Thymus (tissue), 14 donors: ENCODE measurements at places on chromosomes 7 and 10.

DNA sequence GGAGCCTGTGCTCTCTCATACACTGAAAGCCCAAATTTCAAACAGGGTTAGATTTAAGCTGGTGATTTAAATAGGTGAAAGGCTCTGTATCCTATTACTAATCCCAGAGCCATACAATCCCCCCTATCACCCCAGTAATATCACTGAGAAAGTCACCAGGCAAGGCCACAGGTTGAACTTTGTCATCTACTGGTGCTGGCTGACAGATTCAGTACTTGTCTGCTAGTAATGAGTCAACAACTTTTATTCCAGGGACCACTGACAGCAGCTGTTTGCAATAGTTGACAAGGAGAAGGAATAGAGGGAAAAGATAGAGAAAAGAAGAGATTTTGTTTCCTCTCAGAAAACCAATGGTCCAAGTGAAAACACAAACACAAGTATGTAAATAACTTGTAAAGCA is 10.4 kb downstream of the ASB15 start:
- DNase-seq: no peak

DNA sequence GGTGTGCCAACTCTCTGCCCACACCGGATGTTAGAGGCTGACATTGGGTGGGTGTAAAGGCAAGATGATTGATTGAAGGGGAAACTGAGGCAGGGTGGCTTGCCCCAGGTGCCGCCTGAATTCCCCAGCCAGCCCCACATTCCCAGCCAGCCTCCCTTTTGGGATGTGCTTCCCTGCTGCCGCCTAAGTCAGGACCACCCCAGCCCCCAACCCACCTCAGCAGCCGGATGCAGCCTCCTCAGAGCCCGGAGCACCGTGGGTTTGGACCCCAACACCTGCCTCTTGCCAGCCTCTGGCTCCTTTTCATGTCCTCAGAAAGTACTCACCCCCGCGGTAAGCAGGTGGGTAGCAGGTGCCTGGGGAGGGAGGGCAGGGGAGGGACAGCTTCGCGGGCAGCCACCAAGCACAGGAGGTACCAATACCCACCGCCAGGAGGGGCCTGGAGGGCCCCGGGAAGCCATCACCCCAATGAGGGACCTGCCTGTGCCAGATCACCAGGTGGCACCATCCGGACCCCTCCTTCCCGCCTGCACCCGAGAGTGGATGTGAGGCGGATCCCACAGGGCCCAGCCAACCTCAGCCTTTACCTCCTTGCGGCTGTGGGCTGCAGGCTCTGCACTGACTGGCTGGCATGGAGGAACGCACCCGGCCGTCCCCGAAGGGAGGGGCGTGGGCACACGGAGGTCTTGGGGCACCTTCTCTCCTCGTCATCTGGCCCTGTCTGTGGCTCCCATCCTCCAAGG is 60.5 kb downstream of the PWWP2B start:
- no peak for DNase-seq

GRCh38 chr10:110056822-110057221 is 49.0 kb downstream of the ADD3 start:
- DNase-seq: no peak

DNA sequence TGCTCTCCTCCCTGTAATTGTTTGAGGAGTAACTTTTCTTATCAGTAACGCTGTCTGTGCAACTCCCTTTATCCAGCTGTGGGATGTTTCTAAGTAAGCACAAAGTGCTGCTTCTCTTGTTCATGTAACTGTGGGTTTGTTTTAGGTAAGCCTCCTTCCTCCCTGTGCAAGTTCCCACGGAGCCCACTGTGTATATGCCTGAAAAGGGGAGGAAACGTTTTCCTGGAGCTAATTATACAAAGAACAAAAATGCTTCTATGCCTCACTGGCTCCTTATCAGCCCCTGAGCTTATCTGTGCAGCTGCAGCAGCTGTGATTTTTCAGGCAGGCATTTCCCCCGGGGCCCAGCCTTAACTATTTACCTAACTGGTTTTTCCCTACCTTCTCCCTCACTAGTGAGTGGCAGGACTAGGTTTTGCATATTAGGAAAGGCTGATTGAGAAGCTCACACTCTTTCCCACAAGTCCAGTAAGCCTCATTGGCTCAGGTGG is 593.4 kb upstream of the GHITM start:
- no peak for DNase-seq

DNA sequence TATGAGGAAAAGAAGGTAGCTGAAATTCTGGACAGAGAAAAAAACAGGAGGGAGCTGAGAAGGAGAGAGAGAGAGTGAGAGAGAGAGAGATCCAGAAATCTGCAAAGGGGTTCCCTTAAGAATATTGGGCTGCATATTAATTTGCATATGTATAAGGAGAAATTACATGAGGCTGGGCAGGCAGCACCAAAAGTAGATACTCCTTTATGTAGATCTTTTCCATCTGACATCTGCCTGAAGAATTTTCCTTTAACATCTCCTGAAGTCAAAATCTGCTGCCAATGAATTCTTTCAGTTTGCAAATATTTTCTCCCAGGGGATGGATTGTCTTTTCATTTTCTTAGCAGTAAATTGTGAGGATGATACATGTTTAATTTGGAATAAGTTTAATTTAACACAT is 1365.3 kb downstream of the GATA3 start:
- no peak for DNase-seq

GRCh38 chr7:74010407-74010806 is 17.6 kb upstream of the ELN start:
- no peak for DNase-seq

GRCh38 chr7:116948934-116949333 is 4.4 kb upstream of the ST7 start:
- DNase-seq: no peak

GRCh38 chr7:120436487-120437060 is 163.6 kb downstream of the KCND2 start:
- no peak for DNase-seq

GRCh38 chr7:158730383-158731346 is 26.1 kb upstream of the NCAPG2 start:
- DNase-seq: no peak

GRCh38 chr10:127937069-127937468 is 30.2 kb downstream of the PTPRE start:
- no peak for DNase-seq
